Cardiac muscle cell (in vitro differentiated cells and primary cell): ENCODE measurements at places on chromosomes 11 and 22. TPM values are rescaled to one million over a fixed set of nuclear protein-coding genes. Genes with fewer than 3 reads are reported as not detected.

The MRGPRX3 gene
- polyA plus RNA-seq: not detected in 2 replicates

The CDC42BPG gene
- 2.2 and 3.5 TPM in 2 replicates for polyA plus RNA-seq

DNA sequence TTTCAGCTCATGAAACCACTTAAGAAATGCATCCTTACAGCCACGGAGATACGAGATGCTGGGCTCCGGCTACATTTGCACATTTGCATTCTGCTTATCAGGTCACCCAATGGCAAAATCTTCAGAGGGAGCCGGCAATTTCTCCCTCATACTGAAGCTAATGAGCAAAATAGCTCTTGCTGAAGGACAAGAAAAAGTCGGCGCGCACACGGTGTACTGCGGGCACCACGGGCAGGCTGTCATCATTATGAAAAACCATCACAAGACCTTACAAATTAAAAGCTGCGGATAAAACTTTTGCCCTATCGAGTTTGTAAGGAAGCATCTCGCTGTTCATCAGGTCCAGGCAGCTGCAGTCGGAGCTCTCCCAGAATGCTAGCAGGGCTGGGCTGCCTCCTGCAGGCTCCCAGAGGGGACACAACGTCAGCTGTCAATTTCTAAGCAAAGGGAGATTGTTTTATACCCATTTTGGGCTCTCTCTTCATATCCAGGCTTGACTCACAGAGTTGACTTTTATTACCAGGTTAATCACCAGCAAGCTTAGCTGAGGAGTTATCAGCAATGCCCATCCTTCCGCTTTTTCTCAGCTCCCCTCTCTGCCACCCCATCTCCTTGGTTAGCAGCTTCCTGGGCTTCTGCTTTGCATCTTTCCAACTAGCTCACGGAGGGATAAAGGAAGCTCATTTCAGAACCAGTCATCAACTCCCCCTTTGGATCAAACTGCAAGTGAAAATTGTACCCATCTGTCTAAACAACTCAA lies 375.1 kb downstream of the OPCML start:
- DNase-seq: peak; percentile 56

DNA sequence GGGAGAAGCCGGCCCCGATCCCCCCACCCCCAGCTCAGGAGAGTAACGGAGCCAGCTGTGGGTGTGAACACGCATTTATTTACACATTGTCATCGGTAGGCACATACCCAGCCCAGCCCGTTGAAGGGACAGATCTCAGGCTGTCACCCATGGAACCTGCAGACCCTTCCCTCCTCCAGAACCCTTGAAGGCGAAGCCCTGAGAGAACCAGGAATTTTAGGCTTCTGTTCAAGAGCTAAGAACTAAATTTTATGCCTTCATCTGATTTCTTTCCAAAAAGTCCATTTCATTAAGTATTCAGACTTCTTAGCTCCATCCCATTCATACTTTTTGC lies 379 bp upstream of the BRMS1 start:
- DNase-seq: no peak

GRCh38 chr22:21592422-21592821 lies 24.9 kb downstream of the UBE2L3 start:
- no peak for DNase-seq

DNA sequence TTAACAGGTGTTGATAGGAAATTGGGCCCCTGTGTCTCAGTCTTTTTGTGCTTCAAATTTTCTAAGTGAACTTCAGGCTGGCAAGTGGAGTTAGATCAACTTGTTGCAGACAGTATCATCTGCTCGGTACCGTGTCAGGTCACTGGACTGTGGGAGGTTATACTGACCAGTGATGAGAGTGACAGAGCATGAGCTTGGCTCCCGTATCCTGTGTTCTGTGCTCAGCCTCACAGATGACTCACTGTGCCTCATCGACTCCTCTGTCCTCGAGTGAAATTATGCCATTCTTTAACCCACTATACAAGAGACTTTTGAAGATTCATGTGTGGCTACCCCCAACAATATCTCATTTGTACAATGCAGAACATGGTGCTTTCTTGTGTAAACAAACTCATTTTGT lies 7.9 kb downstream of the GRAP2 start:
- no peak for DNase-seq

- DNase-seq: no peak
Measured at GRCh38 chr22:22213231-22213630, 31.4 kb upstream of the VPREB1 start.

- no peak for DNase-seq
Measured at GRCh38 chr11:2794968-2795322, 90.6 kb downstream of the CDKN1C start.

- DNase-seq: peak; percentile 64
Measured at GRCh38 chr11:27485930-27486773, 13.6 kb upstream of the LGR4 start.

DNA sequence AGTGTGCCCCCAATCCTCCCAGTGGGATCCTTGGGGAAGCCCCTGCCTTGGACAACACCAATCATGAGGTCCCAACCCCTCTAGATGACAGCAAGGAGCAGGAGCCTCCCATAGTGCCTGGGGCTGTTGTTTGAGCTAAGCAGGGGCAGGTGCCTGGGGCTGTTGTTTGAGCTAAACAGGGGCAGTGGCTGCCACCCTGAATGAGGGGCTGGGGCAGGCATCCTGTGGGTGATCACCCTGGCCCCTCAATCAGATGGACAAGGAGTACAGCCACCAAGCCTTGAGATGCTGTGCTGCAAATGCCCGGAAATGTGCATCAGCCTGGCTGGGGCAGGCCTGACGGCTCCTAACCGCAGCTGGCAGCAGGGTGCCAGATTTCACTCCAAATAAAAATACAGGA lies 66.7 kb downstream of the MYEOV start:
- DNase-seq: no peak
